8988T (cell line): ENCODE measurements at places on chromosomes 16 and 17.

DNA sequence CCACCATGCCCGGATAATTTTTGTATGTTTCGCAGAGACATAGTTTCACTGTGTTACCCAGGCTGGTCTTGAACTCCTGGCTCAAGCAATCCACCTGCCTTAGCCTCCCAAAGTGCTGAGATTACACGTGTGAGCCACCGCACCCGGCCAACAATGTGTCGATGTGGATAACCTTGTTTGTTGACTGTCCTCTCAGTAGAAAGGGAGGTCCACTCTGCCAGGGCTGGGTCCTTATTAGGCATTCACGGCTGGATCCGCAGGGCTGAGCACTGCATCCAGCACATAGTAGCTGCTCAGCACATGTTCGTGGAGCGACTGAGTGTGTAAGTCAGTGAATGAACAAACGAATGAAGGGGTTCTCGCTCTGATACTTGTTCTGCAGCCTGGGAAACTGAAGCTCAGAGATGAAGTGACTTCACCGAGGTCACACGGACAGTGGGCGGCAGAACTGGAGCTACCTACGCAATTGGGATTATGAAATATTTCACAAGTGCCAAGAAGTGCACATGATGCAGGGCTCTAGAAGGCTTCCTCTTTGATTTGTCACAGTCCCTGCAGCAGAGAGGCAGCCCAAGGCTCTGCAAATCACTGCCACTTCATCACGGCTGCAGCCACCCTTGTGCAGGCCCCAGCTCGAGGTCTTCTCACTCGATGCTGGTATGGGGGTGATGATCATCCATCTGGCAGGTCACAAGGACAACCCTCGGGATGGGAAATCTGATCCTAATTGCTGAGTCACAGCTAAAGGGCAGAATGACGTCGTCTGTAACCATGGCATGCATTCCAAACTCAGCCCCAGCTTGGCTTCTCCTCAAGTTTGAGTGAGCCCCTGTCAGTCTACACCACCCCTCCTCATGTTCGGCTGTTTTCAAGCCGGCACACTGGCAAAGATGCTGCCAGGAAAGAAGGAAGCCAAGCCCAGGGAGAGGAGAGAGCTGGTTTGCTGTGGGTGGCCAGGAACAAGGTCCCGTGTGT lies 28.0 kb upstream of the SNN start:
- DNase-seq = no peak

DNA sequence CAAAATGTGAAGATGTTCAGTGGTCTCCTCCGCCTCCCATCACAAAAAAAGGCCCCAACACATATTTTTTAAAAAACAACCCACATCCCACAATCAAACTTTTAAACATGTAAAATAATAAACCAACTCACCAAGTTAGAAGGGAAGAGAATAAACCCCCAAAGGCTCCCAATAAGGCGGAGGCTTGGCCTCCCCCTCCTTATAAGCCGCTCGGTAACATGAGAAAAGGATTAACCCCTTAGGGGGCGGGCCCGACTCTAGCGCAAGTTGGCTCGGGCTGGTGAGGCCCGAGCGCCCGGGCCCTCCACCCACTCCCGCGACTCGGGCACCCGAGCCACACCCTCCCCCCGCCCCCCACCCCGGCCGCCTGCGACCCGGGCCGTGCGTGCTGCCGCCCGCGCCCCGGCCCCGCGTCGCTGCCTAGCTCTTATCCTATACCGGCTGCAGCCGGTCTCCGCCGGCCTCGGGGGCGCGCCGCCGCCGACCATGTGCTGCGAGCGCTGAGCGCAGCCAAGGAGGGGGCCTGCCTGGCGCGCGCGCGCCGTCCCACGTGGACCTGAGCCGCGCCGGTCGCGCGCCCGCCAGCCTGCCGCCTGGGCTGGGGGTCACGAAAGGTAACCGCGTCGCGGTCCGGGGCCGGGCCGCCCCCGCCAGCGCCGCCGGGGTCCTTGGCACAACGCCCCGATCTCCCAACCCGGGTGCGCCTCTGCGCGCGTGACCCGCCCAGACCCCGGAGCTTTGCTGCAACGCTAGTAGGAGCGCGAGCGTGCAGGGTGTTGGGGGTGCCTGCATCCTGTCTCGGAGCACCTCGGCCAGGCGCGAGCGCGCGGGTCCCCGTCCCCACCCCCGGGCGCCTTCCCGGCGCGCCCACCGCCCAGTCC lies at the start of the genes ARSG and SLC16A6:
ARSG (plus strand) TSS at position 541 of the 881 bp plus-strand sequence. CDS start 15,999 bp downstream, outside the sequence.
SLC16A6 (minus strand) TSS at position 173 of the 881 bp plus-strand sequence. CDS start 12,807 bp downstream, outside the sequence.
- DNase-seq = peak; percentile 74

GRCh38 chr17:66281661-66282369 lies 20.6 kb upstream of the PRKCA start:
- no peak for DNase-seq

DNA sequence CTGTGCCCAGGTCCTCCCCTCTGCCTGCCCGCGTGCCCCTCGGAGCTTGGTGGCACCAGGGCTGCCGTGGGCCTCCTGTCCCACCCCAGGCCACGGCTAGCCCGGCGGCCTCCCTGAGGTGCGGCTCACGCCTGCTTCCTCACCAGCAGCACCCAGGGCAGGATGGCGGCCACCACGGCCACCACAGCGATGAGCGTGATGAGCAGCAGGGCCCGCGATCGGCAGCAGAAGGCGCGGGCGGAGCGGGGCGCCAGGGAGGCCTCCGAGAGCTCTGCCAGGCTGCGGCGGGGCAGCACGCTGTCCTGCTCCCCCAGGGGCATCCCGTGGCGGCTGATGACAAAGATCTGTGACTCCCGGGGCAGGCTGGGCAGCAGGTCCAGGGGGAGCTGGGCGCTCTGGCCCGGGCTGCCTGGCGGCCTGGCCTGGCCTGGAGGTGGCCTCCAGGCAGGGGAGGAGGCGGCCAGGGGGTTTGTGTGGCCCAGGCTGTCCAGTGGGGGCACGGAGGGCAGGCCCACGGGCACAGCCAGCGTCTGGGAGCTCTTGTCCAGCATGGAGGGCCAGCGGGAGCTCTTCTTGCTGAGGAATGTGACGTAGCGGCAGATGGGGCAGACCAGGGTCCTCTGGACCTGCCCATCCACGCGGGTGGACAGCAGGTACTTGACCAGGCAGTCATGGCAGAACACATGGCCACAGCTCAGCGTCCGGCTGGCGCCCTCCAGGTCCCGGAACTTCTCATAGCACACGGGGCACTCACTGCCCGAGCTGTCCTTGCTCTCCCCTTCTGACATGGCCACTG lies 4.8 kb downstream of the RNF222 start:
- DNase-seq = no peak

GRCh38 chr16:65947951-65948350 lies 418.5 kb upstream of the CDH5 start:
- DNase-seq = no peak

DNA sequence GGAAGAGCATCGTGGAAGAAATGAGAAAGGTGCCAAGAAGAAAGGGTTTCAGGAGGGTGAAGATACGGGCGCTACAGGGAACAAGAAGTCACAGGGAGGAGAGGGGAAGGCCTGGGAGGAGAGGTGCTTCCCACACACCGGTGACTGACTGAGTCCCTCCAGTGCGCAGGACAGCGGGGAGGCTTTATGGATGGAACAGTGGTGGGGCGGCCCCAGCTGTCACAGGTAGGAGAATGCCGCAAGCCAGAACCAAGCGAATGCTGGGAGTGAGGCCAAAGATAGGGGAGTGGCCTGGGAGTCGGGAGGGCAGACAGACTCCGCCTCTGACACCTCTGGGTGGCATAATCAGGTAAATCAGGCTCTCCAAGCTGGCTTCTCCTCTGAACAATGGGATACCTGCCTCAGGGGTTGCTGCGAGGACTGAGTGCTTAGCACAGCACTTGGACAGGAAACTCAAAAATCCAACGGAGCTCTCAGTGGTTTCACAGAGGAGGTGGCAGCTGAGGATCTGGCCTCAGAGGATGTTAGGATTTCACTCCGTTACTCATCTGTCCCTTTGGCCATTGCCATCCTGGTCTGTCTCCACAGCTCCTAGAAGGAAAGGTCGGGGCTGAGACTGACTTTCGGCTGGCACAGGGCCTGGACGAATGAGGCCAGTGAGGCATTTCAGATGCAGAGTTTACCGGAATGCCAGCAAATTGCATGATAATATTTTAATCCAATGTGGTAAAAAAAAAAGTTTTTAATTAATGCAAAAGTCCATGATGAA lies 717 bp upstream of the CNP start:
- peak; percentile 58 for DNase-seq

DNA sequence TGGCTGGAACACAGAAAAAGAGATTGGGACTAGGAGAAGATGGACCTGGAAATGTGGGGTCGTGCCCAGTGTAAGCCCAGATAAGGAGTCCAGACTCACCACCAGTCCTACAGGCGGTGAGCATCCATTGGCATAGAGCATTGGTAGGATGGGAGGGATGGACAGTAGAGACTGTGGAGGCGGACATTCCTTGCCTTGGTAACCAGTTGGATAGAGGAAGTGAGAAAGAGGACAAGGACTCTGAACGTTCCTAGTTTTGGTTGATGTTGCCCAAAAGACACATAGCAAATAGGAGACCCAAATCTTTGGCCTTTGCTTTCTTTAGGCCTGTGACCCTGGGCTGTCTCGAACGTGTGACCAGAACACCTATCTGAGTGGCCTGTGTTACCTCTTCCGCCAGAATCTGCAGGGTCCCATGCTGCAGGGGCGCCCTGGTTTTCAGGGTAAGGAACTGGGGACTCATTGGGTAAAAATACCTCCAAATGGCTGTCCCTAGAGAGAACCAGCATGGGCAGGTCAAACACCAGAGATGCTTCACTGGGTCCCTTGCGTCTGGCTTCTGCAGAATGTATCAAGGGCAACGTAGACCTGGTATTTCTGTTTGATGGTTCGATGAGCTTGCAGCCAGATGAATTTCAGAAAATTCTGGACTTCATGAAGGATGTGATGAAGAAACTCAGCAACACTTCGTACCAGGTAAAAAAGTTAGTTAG lies 6.4 kb downstream of the ITGAL start:
- DNase-seq = no peak

GRCh38 chr16:84606081-84606875 lies 11.6 kb downstream of the COTL1 start:
- no peak for DNase-seq

GRCh38 chr16:75478480-75479345 lies 14.2 kb upstream of the TMEM170A start:
- no peak for DNase-seq

GRCh38 chr17:13575466-13575865 lies 26.3 kb downstream of the HS3ST3A1 start:
- no peak for DNase-seq

DNA sequence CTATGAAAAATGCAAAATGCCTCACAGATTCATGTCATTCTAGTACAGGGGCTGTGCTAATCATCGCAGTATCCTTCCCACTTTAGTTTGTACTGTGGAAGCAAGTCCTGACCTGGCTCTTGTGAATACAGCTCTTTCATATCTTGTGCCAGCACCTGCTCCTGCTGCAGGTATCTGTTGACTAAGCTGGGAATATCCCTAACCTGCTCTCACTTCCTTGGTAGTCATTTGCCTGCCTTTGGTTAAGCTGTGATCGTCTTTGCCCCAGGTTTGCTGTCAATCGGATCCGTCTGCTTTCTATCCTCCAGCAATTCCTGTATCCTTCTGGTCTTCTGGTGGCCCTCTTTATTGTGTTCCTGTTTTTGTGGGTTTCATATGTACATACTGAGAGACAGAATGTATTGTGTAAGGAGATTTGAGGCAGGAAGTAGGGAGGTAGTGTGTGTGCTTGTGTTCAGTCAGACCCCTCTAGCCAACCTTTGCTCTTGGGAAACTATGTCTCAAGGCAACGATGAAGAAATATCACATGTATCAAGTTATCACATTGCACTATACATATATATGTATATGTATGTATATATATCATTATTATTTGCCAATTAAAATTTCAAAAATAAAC lies 7.7 kb upstream of the GINS3 start:
- DNase-seq = no peak

DNA sequence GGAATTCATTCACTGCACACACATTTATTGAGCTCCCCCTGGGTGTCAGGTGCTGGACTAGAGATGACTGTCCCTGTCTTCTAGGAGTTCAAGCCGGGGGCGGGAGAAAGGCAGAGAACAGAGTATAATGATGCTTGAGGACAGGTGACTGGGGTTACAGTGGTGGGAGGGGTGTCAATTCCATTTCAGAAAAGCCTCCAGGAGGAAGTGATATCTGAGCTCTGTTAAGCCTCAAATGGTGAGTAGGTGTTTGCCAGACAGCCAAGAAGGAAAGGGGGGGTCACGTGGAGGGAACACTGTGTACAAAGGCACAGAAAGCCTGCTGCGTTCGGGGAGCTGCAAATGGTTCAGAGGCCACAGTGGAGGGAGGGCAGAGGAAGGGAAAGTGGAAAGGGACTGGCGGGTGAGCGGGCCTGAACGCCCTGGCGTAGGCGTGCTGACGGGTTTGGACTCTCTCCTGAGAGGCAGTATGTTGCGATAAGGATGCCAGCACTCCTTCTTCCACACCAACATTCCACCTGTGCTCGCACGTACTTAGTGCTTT lies 9.7 kb upstream of the NXPH3 start:
- no peak for DNase-seq

- DNase-seq = no peak
Measured at GRCh38 chr16:17574256-17574655, 103.5 kb upstream of the XYLT1 start.

DNA sequence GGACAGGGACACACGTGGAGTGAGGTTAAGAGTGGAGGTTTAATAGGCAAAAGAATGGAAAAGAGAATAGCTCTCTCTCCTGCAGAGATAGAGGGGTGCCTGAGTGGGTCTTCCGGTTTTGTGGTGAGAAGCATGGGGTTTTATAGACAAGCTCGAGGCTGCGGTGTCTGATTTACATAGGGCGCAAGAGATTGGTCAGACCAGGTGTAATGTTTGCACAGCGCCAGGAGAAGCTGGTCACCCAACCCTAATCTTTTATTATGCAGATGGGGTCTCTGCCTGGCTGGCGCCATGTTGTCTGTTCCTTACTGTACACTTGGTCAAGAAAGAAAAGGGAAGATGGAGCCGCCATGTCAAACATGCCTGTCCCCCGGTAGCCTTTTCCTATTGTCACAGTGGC lies 44.5 kb upstream of the MLYCD start:
- DNase-seq = no peak

DNA sequence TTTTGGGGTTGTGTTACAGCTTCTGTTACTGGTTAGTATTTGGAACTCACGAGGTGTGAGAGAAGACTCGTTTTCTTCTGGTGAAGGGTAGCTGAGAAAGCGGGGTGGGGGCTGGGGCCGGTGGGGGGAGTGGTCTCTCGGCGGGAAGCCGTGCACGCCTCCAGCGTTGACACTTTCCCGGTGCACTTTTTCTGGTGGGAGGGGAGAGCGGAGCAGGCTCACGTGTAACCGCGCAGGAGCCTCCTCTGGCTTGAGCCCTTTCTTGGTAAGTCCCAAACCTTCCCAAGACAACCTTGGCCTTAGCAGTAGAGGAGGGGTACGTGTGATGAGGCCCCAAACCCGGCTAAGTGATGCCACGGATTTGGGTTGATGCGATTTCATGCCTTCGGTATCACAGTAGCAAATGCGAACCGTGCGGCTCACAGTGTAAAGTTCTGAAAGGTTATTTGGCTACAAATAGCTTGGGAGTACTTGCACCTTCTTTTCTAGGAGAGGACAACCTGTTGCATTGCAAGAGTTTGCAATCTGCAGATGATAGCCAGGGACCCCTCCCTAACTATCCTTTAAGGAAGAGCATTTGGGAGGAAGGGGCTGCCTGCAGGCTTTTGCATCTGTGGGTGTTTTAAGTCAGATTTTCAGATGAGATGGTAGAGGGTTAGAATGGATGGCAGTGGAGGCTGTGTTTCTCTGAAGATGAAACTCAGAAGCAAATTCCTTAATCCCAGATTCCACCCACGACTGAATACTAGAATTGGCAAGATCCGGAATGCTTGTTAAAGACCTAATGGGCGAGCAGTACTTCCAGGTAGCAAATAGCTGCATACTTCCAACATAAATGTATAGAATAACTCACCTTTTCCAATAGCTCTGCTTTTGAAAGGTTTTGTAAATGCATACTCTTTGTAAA lies 1.5 kb downstream of the HLF start:
- DNase-seq = no peak
